CD4-positive, alpha-beta memory T cell (primary cell): ENCODE measurements at places on chromosomes 11 and 22.
A peak's percentile ranks its signal among the peaks of the same experiment; 100 is the strongest.

DNA sequence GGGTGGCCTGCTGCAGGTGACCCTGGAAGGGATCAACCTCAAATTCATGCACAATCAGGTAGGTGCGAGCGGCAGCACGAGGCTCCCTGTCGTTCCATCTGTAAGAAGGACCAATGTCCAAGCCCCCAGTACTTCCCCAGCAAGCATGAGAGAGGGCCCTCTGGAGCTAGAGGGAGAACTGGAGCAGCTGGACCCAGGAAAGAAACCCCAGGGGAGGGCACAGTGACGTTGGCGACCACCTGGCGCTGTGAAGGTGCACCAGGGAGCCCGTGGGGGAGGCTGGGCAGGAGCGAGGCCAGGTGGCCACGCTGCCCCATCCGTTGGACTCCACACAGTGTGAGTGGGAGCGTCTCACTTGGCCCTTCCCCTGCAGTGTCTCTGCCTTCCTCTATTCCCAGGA is 28.0 kb downstream of the MYBPC3 start:
- H3K36me3 ChIP-seq, result peaks cover 57% of the 10 kb centered on the region
- H3K27ac ChIP-seq, result no peak overlapping the region
- DNase-seq, result no peak
- no peak overlapping the region for H3K4me3 ChIP-seq
- H3K27me3 ChIP-seq, result no peaks in the 10 kb centered on the region

GRCh38 chr11:105158436-105158835 is 18.9 kb upstream of the CARD18 start:
- no peaks in the 10 kb centered on the region for H3K4me1 ChIP-seq
- no peaks in the 10 kb centered on the region for H3K36me3 ChIP-seq
- no peaks in the 10 kb centered on the region for H3K27me3 ChIP-seq
- no peak overlapping the region for H3K27ac ChIP-seq
- H3K4me3 ChIP-seq, result no peak overlapping the region

DNA sequence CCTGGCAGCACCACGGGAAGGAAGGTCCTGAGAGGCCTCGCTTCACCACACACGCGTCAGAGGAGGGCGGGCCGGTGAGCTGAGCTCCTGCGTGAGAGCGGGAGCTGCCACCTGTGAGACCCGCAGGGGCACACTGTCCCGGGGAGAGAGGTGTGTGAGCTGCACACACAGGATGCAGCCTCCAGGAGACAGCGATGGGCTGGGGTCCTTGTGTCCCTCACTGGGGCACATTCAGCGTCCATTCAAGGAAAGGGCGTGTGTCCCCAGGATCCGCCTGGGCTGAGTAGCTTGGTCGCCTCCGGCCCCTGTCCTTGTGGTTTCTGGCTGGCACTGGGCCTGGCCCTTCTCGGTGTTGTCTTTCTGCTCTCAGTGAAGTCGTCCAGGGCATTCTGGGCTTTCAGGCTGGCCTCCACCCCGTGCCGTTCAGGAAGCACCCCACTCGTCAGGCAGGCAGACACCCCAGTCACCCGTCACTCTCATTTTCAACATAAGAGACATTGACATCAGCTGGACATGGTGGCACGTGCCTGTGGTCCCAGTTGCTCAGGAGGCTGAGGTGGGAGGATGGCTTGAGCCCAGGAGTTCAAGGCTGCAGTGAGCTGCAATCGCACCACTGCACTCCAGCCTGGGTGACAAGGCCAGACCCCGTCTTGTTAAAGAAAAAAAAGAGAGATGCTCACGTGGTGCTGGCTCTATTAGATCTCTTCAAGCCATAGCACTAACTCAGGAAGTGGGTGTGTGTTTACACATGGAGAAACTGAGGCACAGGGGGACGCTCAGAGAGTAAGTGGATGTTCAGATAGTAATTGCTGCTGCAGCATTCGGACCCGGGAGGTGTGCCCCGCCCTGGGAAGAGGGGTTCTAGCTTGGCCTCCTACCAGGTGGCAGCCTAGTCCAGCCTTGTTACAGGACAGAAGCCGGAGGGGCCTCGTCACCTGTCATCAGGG is 1081.6 kb downstream of the BRD1 start:
- no peaks in the 10 kb centered on the region for H3K27me3 ChIP-seq
- no peak overlapping the region for H3K4me3 ChIP-seq
- H3K36me3 ChIP-seq, result no peaks in the 10 kb centered on the region
- H3K4me1 ChIP-seq, result no peaks in the 10 kb centered on the region
- H3K27ac ChIP-seq, result no peak overlapping the region

GRCh38 chr11:108221371-108221770 is 1.1 kb downstream of the NPAT start:
- no peak for DNase-seq
- H3K27ac ChIP-seq, result peak overlapping the region; percentile 97
- peaks cover 58% of the 10 kb centered on the region for H3K4me1 ChIP-seq
- H3K27me3 ChIP-seq, result no peaks in the 10 kb centered on the region
- no peaks in the 10 kb centered on the region for H3K36me3 ChIP-seq
- H3K4me3 ChIP-seq, result peak overlapping the region; percentile 97

DNA sequence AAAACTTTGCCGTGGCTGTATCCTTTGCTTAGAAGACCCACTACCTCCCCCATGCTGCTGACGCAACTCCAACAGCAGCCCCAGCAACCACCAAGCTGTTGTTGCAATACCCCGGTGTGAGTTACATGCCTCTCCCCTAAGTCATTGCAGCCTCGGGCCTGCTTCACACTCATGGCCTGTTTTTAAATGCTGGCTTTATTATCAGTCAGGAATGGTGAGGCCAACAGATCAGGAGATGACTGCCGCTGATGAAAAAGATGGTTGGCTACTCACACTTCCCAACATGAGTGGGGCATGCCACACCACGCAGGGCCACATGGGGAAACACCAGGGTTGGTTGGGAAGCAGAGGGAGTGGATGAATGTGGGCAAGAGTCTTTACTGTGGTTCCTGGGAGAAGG is 171.5 kb upstream of the SYT13 start:
- H3K36me3 ChIP-seq, result no peaks in the 10 kb centered on the region
- no peaks in the 10 kb centered on the region for H3K4me1 ChIP-seq
- H3K27ac ChIP-seq, result no peak overlapping the region
- no peak overlapping the region for H3K4me3 ChIP-seq

GRCh38 chr22:39311592-39312400 is 7.6 kb downstream of the RPL3 start:
- DNase-seq, result no peak
- no peaks in the 10 kb centered on the region for H3K27me3 ChIP-seq
- H3K4me3 ChIP-seq, result no peak overlapping the region
- H3K36me3 ChIP-seq, result peaks cover 53% of the 10 kb centered on the region
- H3K27ac ChIP-seq, result no peak overlapping the region
- H3K4me1 ChIP-seq, result peaks cover 44% of the 10 kb centered on the region
